ENCODE measurements at places on chromosomes 4 and X.

DNA sequence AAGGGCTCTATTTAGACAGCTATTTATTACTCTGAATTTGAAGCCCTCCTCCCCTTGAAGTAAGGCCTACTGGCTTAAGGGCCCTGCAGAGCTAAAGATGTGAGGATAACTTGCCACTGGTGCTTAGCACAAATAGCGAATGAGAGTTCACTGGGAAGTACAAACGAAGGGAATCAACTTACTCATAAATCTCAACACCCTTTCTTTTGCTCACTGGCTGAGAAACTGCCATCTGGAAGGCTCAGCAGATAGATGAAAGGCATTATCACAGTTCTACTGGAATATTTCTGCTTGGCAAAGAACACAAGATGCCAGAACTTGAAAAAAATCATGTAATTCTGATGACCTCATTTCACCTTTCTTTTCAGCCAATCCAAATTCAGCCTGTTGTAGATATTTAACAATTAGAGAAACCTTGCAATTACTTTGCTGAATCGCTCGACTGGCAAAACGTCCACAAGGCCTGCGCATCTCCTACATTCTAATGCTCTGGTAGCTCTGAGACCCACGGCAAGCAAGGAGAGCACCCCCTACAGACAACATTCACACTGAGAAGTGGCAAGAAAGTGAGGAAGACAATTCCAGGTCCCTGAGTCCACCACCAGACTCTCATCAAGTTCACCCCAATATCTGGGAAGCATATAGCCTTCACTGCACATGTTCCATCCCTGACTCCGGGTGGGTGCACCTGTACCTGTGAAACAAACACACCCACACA lies 27.5 kb downstream of the TSPAN5 start:
- no peak for DNase-seq

GRCh38 chr4:166290426-166290825 lies 417.4 kb downstream of the TLL1 start:
- DNase-seq, result no peak

DNA sequence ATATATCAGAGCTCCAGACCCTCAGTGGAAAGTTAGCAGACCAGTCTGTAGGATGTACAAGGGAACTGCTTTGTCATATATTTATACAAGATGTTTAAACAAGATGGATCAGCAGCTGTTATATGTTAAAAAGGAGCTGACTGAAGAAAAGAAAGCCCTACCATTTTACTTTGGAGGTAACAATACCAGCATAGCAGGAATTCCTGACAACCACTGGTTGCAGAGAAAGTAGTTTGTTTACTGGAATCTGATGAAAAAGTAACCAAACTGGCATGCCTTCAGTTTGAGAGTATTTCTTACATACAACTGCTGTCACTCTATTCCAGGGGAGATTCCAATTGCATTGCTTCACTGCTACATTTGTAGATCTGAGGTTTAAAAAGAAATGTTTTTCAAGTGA lies 49.5 kb upstream of the GABRQ start:
- no peak for DNase-seq

DNA sequence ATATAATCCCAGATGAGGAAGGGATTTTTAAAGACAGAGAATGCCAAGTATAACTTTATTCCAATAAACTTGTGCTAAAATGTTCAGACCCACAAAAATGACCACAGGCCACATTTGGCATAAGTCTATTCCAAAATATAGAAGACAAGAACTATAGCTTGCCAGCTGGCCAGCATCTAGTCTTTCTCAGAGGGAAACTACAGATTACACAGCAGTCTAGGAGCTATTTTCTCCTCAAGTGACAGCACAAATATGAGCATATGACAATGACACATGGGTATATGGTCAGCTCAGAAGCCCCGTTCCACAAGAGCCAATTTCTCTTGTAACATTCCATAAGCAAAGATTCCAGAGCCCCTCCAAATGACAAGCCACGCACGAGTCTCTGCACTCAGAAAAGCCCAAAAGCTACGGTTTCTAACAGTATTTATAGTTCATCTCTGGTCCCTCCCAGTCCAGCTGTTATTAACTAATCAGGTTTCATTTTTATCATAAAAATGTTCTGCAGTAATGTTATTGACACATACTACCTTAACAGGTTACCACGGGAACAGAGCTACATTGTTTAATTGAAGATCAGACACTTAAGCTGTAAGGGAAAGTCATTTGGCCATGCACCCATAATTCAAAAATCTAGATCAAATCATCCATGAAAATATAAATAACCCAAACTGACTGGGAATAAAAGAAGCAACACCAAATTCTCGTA lies 70.3 kb downstream of the RAB28 start:
- DNase-seq, result no peak

- no peak for DNase-seq
Measured at GRCh38 chr4:185773419-185773818, 38.6 kb downstream of the SORBS2 start.

- no peak for DNase-seq
Measured at GRCh38 chr4:7337196-7338058, 97.3 kb downstream of the PSAPL1 start.

GRCh38 chr4:156085100-156085499 lies 131.4 kb upstream of the CTSO start:
- DNase-seq, result no peak

GRCh38 chr4:184450045-184450444 lies 24.3 kb downstream of the IRF2 start:
- no peak for DNase-seq

DNA sequence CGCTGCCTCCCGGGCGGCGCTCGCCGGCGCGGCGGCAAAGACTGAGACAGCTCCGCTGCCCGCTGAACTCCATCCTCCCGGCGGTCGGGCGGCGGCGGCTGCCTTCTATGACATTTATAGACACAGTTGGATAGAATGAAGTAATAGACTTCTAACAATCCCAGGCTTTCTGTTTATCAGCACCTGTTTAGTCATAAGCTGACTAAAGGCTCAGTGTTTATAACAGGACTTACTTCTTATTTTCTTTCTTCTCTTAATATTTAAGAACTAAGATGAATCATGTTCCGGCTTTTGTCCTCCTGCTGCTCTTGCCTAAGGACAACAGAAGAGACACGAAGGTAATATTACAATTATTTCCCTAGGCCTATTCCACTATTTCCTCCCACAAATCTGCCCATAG lies 3.9 kb downstream of the ARL13A start:
- DNase-seq, result no peak

DNA sequence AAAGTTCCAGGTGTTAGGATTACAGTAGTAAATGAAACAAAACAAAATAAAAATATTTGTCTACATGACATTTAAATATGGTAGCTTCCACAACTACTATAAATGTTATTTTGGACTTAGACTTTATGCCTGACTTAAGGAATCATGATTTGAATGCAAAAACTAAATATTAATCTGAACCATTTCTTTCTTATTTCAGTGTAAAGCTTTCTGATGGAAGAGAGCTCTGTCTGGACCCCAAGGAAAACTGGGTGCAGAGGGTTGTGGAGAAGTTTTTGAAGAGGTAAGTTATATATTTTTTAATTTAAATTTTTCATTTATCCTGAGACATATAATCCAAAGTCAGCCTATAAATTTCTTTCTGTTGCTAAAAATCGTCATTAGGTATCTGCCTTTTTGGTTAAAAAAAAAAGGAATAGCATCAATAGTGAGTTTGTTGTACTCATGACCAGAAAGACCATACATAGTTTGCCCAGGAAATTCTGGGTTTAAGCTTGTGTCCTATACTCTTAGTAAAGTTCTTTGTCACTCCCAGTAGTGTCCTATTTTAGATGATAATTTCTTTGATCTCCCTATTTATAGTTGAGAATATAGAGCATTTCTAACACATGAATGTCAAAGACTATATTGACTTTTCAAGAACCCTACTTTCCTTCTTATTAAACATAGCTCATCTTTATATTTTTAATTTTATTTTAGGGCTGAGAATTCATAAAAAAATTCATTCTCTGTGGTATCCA lies 1.6 kb downstream of the CXCL8 start:
- DNase-seq, result no peak

DNA sequence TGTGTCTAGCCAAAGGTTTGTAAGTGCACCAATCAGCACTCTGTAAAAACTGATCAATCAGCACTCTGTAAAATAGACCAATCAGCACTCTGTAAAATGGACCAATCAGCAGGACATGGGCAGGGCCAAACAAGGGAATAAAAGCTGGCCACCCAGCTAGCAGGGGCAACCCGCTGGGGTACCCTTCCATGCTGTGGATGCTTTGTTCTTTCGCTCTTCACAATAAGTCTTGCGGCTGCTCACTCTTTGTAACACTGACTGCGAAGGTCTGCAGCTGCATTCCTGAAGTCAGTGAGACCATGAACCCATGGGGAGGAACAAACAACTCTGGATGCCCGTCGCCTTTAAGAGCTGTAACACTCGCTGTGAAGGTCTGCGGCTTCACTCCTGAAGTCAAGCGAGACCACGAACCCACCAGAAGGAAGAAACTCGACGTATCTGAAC lies 14.3 kb downstream of the HNRNPDL start:
- DNase-seq, result no peak

DNA sequence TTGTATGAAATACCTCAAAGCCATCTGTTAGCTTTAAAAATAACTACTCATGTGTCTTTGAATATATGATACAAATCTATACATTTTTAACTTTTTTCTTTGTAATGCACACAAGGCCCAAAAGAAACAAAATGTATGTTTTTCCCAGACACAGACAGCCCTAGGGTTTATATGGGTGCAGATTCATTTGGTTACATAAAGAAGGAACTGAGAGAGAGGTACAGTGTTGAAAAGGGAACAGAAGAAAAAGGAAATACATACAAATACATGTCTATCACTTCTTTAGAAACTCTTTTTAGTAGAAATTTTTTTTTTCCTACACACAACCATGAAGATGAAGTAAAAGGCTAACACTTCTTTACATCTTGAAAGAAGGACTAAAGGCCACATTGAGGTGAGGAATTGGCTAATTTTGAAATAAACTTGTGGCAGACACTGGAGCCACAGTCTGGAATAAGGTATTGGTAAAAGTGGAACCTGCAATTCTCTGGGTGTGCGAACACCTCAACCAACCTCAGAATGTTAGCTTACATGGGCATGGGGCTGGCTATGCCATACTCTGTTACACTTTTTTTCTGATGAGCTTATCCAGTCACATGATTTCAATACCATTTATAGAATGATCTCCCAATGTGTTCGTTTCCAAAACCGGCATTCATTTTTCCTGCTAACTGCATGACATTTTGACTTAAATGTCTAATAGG lies 67.9 kb downstream of the FAM47C start:
- no peak for DNase-seq

GRCh38 chrX:105375816-105376215 lies 155.3 kb upstream of the TEX13A start:
- DNase-seq, result no peak

GRCh38 chr4:54066718-54067129 lies 2.3 kb upstream of the CHIC2 start:
- DNase-seq, result no peak

- DNase-seq, result no peak
Measured at GRCh38 chr4:151459375-151459774, 50.4 kb downstream of the FHIP1A start.

DNA sequence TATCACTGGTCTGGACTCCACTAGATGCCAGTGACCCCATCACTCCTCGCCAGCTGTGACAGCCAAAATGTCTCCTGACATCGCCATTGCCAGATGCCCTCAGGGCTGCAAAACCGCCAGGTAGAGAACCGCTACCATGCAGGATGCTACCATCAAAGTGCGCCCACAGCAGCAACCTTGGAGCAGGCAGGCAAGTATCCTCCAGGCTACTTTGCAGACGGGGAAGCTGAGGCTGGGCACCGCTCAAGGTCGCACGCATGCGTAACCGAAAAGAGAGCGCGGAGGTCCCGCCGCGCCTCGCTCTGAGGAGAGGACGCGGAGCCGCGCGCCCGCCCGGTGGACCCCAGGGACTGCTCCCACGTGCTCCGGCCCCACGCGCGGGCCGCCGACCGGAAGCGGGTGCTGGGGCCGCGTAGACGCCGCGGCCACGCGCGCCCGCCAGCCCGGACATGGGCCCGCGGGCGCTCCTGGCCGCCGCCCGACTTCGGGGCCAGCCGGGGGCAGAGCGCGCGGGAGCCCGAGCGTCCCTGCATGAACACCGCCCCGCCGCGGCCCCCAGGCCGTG lies at the start of gene STS:
STS (plus strand) TSS at position 300 of the 565 bp plus-strand sequence. CDS start 105,488 bp downstream, outside the sequence.
- DNase-seq, result peak; percentile 49

DNA sequence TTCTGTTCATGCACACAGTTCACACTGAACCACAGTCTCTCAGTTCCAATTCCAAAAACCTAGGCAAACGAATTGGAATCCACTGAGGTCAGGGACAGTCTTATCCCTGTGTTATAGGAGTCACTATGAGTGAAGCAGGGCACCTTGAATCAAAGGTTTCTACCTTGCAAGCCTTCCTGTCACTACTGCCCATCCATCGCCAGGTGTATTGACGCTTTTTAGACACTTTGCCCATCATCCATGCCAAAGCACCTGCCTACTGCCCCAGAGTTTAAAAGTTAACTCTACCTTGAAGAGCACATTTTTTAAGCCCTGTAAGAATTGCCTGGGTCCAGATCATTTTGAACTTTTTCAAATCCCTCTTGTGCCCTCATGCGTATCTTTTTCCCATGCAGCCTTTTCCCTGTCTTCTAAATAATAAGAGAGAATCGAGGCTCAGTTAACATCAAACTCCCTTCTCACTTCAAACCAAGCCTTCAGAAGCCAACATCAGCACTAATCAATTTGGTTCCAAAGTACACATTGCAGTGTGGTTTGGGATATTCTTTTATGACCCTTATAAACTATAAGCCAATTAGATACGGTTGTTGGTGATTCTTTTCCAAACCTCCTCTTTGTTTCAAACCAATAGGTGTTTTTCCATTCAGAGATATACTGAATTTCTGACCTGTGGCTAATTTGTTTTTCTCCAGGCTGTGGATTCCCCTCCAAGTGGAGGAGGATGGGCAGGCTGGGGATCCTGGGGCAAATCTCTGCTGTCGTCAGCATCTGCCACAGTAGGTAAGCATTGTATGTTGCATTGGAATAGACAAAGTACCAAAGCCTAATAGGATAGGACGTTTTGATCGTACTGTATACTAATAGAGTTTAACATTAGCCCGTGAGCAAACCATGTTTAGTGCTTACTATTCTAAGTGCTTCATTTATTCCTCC lies 23.7 kb downstream of the FAM114A1 start:
- DNase-seq, result no peak

All from T-helper 1 cell (primary cell).